ENCODE measurements at places on chromosomes 4 and X. TPM values are rescaled to one million over a fixed set of nuclear protein-coding genes. Genes with fewer than 3 reads are reported as not detected.

- peak; percentile 20 for DNase-seq
Measured at GRCh38 chrX:82218361-82218760, 1016.5 kb downstream of the SH3BGRL start.

DNA sequence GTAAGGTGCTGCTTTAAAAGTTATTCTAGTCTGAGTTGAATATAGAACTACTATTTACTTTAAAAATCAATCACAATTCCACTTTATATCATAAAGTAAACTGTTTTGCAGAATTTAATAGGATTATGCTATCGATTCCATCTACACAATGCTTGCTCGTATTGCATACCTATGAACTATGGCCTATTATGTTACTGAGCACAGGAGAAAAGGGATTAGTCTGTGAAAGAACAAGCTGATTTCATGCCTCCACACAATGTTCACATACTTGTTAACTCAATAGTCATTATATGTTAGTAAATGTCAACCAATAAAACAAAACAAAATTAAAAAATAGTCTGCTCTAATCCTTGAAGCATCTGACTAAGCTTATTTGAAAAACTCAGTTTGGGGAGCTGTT lies 223.6 kb downstream of the PCDH10 start:
- DNase-seq = no peak

DNA sequence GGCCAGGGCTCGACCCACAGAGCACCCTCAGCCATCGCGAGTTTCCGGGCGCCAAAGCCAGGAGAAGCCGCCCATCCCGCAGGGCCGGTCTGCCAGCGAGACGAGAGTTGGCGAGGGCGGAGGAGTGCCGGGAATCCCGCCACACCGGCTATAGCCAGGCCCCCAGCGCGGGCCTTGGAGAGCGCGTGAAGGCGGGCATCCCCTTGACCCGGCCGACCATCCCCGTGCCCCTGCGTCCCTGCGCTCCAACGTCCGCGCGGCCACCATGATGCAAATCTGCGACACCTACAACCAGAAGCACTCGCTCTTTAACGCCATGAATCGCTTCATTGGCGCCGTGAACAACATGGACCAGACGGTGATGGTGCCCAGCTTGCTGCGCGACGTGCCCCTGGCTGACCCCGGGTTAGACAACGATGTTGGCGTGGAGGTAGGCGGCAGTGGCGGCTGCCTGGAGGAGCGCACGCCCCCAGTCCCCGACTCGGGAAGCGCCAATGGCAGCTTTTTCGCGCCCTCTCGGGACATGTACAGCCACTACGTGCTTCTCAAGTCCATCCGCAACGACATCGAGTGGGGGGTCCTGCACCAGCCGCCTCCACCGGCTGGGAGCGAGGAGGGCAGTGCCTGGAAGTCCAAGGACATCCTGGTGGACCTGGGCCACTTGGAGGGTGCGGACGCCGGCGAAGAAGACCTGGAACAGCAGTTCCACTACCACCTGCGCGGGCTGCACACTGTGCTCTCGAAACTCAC lies 3.6 kb downstream of the MID1IP1 start:
- peak; percentile 49 for DNase-seq

The GAGE2A gene
- total RNA-seq = not detected

The CLDN22 gene
- total RNA-seq = not detected

The PWWP3B gene
- not detected for total RNA-seq

The AWAT2 gene
- total RNA-seq = not detected

Data from RPMI7951 (cell line).